ENCODE measurements at places on chromosomes 5 and 9.

GRCh38 chr9:38406476-38407186, 14.1 kb downstream of the ALDH1B1 start:
- no peak for DNase-seq

DNA sequence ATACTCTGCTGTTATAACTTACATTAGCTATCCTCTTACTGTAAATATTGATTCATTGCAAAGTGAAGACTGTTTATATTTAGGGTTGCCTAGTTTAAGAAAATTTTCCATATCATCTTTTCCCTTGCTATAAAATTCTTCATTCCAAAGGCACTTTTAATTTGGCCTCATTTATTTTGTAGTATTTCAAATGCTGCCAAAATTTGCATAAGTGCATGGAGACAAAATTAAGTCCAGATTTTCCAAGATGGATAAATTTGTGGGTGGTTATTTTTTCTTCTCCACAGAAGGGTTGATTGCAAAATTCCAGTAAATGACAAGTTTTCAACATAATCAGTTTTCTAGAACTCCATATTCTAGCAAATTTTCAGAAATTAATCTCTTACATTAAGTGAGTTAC, 141.5 kb upstream of the MTAP start:
- DNase-seq, result no peak

DNA sequence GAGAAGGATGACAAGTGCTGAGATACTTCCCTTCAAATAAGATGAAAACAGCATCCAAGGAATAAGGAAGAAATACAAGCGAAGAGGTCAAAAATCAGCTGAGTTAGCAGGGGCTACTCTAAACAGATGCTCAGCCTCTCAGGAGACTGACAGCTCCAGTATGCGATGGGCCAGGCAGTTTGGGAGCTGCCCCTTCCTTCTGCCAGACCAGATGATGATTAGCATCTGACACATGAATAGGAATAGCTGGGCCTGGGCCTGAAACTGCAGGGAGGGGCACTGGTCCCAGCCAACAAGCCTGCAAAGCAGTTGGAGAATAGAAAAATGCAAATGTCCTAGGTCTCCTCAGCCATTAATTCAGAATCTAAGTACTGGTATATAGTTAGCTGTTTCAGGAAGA, 13.1 kb upstream of the MAP3K1 start:
- DNase-seq, result no peak

GRCh38 chr5:87190687-87191086, 77.0 kb upstream of the RASA1 start:
- DNase-seq, result no peak

DNA sequence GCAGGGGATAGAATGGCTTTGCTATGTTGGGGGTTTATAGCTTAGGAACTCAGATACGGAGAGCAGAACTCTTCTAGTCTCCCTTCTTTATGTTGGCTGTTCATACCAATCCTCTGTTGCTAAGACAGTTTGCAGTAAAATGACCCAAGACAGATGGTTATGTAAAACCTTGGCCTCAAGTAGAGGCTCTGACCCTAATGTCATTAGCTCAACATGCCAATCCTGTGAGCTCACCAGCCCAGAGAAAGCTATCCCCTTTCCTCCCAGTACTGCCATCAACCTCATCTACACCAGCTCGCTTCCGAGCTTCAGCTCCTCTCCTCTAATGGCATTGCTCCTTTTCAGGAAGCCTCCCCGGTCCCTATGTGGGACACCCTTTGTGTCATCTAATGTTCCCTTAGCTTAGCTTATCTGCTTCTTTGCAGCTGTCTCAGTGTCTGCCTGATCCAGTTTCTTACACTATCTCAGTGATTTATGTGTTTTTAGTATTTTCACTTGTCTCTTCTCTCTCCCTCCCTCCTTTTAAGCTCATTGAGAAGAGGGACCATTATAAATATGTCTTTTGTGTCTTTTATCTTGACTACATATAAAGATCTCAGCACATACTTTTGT, 281.3 kb upstream of the CLINT1 start:
- no peak for DNase-seq

DNA sequence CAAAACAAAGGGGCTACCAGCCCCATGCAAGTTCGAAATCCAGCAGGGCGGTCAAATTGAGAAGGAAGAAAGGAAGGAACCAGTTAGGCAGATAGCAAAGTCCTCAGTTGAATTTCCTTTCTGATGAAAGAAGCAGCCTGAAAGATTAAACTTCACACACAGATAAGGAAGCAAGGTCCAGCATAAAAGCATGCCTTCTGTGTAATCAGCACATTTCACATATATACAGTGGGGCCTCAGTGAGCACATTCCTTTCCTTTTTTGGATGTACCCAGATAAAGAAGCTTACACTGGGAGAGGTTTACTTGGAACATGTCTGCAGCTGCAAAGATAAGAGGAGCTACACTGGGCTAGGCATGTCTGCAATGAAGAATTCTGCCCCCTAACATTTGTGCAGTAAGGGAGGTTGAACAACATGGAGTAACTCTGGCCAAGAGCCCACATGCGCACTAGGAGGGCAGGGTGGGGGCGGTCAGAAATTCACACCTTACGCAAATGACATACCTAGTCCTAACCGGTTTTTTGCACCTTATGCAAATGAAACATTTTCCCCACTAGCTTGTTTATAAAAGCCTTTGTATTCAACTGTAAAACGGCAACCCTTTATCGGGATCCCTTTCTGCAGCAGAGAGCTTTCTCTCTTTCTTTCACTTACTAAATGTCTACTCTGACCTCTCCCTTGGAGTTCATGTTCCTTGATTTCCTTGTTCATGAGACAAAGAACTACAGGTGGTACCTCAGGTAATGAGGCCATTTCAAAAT, 149.7 kb upstream of the FBXL17 start:
- no peak for DNase-seq

DNA sequence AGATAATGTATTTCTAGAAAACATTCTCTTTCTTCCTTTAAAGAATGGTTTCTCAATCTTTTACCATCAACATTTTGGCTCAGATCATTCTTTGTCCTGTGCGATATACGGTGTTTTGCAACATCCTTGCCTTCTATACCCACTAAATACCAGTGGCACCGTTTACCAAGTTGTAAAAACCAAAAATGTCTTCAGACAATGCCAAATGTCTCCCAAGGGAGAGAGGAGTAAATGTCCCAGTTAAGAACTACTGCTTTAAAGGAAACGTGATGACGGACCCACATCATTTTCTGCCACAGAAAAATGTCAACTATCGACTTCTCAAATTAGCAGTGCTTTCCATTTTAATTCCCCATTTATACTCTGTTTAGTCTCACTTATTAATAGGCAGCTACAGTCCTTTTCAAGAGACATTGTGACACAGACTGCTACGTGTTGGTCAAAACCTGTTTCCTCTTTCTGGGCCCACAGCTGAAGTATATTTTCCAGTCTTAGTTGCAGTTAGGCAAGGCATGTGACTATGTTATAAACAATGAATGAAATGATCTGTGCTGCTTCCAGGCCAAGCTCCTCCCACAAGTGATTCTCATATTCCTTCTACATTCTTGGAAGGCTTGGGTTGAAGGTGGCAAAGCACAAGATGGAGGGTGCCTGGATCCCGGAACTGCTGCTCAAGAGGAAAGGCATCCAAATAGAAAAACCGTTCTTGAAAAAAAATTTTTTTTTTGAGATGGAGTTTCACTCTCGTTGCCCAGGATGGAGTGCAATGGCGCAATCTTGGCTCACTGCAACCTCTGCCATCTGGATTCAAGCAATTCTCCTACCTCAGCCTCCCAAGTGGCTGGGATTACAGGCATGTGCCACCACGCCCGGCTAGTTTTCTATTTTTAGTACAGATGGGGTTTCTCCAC, 8.8 kb downstream of the PRXL2C start:
- DNase-seq, result no peak

DNA sequence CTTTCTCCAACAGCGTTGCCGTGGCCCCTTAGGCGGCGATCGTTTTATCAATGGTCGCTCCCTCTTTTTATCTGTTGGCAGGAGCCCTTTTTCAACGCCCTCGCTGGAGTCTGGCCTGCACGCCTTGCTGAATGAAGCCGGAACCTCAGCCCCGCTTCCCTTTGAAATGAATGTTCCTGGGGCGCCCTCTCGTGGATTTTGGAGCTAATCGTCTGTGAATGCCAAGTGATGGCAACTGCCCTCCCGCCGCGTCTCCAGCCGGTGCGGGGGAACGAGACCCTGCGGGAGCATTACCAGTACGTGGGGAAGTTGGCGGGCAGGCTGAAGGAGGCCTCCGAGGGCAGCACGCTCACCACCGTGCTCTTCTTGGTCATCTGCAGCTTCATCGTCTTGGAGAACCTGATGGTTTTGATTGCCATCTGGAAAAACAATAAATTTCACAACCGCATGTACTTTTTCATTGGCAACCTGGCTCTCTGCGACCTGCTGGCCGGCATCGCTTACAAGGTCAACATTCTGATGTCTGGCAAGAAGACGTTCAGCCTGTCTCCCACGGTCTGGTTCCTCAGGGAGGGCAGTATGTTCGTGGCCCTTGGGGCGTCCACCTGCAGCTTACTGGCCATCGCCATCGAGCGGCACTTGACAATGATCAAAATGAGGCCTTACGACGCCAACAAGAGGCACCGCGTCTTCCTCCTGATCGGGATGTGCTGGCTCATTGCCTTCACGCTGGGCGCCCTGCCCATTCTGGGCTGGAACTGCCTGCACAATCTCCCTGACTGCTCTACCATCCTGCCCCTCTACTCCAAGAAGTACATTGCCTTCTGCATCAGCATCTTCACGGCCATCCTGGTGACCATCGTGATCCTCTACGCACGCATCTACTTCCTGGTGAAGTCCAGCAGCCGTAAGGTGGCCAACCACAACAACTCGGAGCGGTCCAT, 10.0 kb downstream of the S1PR3 start:
- DNase-seq, result peak; percentile 63

DNA sequence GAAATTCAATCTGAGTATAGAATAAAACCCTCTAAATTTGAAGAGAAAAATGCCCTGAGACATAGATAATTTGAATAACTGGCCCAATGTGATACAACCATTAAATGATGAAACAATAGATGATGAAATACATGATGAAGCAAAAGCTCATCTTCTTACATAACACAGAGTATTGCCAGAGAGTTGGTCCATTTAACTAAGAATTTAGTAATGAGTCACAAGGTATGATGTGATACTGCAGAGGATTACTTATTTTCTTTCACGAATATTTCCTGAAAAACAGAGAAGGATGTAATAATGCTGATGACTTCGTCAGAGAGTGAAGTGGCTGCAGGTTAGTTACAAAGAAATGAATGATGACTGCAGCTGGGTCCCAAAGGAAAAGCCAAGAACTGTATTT, 379.3 kb downstream of the CDH12 start:
- DNase-seq, result no peak

DNA sequence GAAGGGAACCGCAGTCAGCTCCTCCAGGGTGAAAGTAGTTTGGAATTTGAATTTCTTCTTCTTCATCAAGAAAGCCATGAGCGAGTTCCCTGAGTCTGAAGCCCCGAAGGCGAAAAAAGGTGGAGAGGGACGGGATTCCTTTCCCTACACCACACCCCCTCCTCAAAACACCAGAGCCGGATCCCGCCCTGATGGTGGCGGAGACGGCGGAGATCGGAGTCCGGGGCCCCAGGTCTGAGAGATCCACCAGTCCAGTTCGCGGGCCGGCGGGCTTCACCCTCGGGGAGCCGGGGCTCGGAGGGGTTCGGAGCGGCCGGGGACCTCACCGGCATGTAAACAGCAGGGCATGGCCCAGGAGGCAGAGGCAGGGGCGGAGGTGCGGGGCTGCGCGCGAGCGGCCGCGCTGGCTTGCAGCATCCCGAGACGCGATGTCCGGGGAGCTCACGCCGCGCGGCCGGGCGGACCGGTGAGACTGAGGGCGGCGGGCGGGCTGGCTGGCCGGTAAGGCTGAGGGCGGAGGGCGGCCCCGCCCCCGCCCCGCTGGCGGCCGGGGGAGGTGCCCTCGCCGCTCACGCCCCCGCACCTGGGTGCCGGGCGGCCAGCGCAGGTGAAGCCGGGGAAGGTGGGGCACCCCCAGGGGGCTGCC, 606 bp downstream of the EEIG1 start:
- no peak for DNase-seq

DNA sequence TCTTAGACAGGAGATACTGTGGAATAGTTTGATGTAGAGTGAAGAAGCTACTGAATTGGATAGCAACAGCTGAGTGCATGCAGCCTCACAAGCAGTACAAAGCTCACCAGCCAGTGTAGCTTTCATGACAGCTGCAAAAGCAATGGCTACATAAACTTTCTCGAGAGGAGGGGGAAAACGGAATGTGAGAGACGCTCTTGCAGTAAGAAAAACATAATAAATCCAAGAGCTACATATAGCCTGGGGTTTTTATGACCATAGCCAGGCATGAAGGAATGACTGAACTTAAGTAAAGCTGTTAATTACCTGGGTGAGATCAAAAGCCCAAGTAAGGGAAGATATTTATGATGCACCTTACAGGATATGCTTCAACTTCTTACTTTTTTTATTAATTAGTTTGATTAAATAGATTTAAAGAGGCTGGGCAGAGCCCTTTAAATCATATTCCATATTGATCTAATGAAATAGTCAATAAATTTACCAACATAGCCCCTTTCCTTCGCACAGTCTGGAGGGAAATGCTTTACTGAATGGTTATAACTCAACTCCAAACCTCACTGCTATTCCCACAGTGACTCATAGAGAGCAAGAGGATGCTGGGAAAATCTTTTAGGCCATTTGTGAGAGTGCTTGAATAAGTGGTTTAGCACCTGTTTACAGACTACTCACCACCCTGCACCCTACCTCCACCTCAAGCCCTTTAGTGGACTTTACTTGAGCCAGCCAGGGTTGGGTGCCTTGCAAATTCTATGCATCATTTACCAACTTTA, 407.2 kb upstream of the CLINT1 start:
- no peak for DNase-seq

DNA sequence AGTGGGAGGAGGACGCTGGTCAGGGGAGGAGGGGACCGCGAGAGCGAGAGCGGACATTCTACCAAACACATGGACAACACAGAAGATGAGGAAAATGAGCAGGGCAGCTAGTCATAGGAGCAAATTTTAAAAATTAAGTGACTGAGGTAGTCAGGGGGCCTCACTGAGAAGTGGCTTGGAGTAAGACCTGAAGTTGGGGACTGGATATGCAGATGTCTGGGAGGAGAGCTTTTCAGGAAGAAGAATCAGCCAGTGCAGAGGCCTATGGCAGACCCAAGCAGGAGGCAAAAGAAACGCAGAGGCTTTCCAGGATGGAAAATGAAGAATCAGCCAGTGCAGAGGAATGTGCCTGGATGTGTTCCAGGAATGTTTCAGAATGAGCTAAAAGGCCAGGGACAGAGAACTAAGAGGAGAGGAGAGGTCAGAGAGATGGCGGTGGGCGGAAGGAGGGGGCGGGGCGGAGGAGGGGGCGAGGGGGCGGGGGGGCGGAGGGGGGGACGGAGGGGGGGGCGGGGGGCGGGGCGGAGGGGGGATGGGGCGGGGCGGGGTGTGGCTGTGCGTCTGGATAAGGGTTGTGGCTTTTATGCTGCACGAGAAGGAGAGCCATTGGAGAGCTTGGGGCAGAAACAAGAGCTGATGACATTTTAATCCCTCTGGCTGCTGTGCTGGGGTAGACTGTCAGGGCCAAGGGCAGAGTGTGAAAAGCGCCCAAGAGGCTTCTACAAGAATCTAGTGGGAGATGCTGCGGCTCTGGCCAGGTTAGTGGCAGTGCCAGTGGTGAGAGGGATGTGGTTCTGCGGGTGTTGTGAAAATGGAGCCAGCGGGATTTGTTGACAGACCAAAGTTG, 129.6 kb downstream of the KCNIP1 start:
- no peak for DNase-seq

All from stimulated activated CD8-positive, alpha-beta memory T cell treated with anti-CD3 and anti-CD28 coated beads, Interleukin-12 subunit alpha, Interleukin-12 subunit beta, amount 100 ng/mL, for 1 hour (primary cell).